ENCODE measurements at places on chromosomes 3 and 15.

GRCh38 chr3:107441617-107442016 is 64.4 kb downstream of the CCDC54 start:
- no peak for DNase-seq

GRCh38 chr3:14847613-14848541 is 29.1 kb downstream of the FGD5 start:
- DNase-seq: no peak

GRCh38 chr3:135239615-135239884 is 444.5 kb downstream of the EPHB1 start:
- DNase-seq: no peak

GRCh38 chr3:126343649-126344035 is 13.6 kb downstream of the KLF15 start:
- DNase-seq: no peak

- DNase-seq: no peak
Measured at GRCh38 chr3:131705099-131705498, 202.3 kb upstream of the MRPL3 start.

DNA sequence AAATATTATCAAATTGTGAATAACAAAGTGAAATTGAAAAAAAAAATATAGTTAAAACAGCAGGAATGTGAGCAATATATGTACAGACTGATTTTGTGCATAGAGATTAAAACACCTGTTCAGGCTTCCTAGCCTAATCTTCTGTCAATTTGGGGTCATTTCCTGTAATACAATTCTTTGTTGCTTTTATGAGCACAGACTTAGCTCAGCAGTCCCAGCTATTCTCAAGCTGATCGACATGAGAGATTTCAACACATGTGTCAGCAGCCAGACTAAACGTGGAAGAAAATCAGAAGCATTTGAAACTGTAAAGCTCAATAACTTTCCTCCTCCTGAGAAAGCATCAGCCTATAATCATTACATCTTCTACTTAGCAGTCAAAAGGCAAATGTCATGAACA is 1.6 kb upstream of the FHIT start:
- DNase-seq: no peak

All from activated CD8-positive, alpha-beta memory T cell treated with anti-CD3 and anti-CD28 coated beads for 4 hours (primary cell).